ENCODE measurements at places on chromosomes 2 and 18.

GRCh38 chr18:24633121-24633520 lies 172.7 kb downstream of the HRH4 start:
- DNase-seq = no peak

DNA sequence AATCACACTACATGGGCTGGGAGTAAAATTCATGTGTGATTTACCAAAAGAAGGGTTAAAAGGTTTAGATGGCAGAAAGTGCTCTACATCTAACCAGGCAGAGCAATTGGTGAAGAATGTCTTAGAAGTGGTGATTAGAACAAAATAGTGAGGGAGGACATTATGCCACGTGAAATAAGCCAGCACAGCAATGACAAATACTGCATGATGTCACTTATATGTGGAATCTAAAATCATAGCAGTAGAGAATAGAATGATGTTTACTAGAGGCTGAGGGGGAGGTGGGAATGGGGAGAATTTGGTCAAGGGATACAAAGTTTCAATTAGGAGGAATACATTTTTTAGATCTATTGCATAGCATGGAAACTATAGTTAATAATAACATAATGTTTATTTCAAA lies 253.3 kb downstream of the KCNS3 start:
- DNase-seq = no peak

DNA sequence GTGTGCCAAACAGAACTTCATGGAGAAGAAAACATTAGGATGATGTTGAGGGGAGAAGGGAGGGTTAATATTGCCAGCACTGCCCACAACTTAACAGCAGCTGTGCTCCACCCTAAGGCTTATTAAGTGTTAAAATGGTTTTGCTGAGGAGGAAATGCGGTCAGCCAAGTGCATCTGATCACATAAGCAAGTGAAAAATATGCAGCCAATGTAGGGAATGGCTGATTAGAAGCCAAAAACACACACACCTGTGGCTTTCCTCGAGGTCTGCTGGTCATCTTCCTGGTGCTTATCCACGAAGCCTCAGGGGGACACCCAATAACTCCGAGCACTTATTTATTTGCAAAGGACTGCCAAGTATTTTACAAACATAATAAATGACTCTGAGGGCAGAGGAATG lies 66.3 kb upstream of the GPR45 start:
- no peak for DNase-seq

DNA sequence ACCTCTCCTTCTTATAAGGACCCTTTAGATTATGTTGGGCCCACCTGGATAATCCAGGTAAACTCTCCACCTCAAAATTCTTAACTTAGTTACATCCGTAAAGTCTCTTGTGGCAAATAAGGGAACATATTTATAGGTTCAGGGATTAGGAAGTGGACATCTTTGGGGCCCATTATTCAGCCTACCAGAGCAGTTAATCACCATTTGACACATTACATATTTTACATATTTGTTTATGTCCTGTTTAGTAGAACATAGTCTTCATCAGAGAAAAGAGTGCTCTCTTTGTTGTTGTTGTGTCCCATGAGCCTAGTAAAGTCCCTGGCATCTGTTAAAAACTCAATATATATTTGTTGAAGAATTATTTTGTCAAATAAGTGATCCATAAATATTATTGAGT lies 134.0 kb upstream of the SPATS2L start:
- no peak for DNase-seq

- no peak for DNase-seq
Observed at GRCh38 chr2:35104309-35104708, 1251.3 kb upstream of the CRIM1 start.

GRCh38 chr2:202002381-202002780 lies 31.3 kb upstream of the FZD7 start:
- no peak for DNase-seq

DNA sequence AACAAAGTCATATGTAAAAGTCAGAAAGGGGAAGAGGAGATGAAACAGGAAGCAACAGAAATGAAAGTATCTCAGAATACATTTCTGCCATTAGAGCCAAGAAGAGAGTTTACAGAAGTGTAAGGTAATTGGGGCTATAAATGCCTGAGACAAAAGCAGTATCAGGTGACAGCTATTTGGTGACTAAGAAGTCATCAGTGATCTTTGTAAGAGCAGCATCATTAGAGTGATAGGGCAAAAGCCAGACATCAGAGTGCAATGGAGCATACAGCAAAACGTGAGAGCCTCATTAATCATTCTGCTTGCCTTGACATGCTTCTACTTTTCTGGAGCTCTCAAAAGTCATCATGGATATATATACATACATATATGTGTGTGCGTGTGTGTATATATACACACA lies 804.7 kb upstream of the PIK3C3 start:
- DNase-seq = no peak

DNA sequence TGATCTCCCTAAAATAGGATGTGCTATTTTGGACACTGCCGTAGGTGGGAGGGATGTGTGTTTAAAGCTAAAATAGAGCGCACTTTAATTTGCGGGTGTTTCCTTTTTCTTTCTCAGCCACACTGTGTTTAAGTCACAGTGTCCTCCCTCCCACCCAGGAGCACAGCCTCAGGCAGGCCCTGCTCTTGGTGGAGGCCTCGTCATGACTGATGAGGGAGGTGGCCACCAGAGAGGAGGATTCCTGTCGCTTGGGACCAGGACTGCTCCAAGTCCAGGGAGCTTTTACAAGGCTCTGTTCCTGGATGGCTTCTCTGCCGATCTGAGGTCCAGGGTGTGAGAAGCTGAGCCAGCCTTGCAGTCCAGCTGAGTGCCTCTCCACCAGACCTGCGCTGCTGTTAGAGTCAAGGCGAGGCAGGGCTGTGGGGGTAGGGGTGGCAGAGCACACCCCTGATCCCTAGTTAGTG lies 33.5 kb downstream of the INPP4A start:
- DNase-seq = no peak

DNA sequence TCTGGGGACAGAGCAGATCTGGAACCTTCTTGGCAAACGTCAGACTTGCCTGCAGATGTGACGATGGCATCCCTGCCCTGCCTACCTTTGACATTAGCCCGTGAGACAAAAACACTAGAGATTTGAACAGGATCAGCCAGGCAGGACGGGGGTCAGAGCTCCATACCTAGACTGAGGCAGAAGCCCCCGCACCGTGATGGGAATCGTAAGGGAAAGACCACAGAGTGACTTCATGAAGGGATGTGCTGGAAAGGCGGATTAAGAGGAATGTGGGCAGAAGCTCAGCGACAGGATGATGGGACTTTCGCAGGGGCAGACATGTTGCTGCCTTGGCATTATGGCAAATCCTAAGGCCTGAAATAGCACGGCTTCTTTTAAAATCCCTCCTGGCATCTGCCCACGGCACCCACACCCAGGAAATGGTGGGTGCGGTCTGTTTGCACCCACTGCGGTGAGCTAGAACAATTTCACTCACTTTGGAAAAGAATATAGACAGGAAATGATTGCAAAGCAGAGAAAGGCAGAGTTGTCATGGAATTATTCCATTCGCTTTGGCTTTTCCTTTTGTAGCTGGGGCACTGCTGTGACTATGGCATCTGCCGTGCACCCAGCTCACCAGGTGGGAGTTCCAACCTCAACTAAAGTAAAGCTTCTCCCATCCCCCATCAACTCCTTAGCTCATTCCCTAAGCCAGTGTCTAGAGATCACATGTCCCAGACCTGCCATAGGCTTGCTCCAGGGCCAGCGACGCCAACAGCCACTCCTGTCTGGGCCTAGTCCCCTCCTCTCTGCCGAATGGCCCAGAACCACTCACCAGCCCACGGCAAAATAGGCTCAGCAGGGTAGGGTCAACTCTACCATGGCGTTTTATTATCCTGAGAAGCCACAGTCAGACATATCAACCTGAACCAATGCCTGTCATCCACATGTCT lies 112.7 kb upstream of the NPAS2 start:
- no peak for DNase-seq

GRCh38 chr18:55849391-55849790 lies 261.4 kb upstream of the TCF4 start:
- no peak for DNase-seq
